ENCODE measurements at places on chromosomes 1 and 21.

GRCh38 chr1:157956732-157957131 is 36.7 kb upstream of the KIRREL1 start:
- DNase-seq: no peak

DNA sequence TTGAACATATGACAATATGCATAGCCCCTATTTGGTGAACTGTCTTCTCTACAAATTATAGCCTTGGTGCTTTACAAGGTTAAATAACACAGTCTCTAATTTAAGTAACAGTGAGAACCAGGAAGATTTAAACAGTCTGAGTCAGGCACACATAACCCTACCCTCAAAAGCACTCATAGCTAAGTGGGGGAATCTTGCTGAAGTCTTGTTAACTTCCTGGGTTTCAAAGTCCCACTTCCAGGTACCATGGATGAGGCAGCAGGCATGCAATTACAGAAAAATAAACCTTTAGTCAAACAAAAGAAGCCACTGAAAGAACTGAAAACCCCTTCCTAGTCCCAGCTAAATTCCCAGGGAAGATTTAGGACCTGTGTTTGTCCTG is 147.6 kb downstream of the PBX1 start:
- no peak for DNase-seq

DNA sequence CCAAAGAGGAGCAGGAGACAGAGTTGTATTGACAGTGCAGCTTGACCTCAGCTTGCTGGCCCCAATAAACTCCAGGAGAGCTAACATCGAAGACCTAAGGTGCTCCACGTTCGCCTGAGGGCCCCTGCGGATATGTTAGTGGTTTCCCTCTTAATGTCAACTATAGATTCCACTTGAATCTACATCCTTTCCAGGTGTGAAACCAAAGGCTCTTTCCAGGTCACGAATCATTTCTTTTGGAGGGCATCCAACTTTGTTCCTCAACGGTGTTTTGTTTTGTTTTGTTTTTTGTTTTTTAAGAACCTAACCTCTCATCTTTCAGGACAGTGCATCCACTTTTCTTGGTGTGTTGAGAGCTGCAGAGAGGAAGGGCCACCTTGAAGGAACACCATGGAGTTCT is 267.6 kb upstream of the SGIP1 start:
- no peak for DNase-seq

DNA sequence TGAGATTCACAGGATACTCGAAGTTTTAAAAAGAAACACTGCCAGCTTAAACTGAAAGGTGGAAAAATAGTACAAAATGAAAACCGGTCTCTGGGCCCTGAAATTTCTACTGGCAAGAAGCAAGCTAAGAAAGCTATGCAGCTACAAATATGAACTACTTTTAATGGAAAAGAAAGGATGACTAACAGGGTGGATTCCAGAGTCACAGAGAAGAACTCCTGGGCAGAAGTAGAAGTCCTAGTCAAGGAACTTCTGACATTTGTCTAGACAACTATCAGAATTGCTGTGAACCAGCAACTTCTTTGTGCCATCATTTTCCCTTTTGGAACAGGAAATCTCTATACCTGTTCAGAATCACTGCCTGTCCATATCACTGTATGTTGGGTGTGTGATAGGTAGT is 38.1 kb downstream of the CD160 start:
- no peak for DNase-seq

- no peak for DNase-seq
Measured at GRCh38 chr1:46760558-46761166, 38.2 kb upstream of the CYP4B1 start.

GRCh38 chr1:215114154-215114933 is 31.8 kb downstream of the KCNK2 start:
- DNase-seq: no peak

- peak; percentile 81 for DNase-seq
Measured at GRCh38 chr1:5744911-5745799, 247.1 kb downstream of the NPHP4 start.

GRCh38 chr1:111556325-111557037 is 53.0 kb upstream of the ADORA3 start:
- no peak for DNase-seq

GRCh38 chr21:38933731-38934130 is 128.0 kb downstream of the ETS2 start:
- no peak for DNase-seq

- no peak for DNase-seq
Measured at GRCh38 chr1:92167151-92167550, 50.6 kb upstream of the C1orf146 start.

GRCh38 chr1:207752456-207752998 is 673 bp downstream of the CD46 start:
- no peak for DNase-seq

GRCh38 chr1:77281491-77282186 is at the start of gene AK5:
Gene AK5 (plus strand): TSS chr1:77282019. CDS start chr1:77282314, 295 bp downstream.
- peak; percentile 51 for DNase-seq

- DNase-seq: no peak
Measured at GRCh38 chr1:78291418-78291817, 199.4 kb upstream of the PTGFR start.

GRCh38 chr1:32501865-32502264 is 37.0 kb downstream of the ZBTB8B start:
- no peak for DNase-seq

DNA sequence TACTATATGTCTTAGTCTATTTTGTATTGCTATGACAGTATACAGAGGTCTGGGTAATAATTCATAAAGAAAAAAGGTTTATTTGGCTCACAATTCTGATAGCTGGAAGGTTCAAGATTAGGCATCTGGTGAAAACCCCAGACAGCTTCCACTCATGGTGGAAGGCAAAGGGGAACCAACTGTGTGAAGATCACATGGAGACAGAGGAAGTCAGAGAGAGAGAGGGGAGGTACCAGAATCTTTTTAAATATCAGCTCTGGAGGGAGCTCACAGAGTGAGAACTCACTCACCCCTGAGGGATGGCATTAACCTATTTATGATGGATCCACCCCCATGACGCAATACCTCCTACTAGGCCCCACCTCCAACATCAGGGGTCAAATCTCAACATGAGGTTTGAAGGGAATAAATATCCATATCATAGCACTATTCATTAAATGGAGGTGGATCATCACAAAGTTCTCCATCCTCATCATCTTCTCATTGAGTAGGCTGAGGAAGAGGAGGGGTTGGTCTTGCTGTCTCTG is 290.5 kb downstream of the DSCAM start:
- no peak for DNase-seq

- no peak for DNase-seq
Measured at GRCh38 chr1:192573499-192573898, 2.1 kb upstream of the RGS1 start.

DNA sequence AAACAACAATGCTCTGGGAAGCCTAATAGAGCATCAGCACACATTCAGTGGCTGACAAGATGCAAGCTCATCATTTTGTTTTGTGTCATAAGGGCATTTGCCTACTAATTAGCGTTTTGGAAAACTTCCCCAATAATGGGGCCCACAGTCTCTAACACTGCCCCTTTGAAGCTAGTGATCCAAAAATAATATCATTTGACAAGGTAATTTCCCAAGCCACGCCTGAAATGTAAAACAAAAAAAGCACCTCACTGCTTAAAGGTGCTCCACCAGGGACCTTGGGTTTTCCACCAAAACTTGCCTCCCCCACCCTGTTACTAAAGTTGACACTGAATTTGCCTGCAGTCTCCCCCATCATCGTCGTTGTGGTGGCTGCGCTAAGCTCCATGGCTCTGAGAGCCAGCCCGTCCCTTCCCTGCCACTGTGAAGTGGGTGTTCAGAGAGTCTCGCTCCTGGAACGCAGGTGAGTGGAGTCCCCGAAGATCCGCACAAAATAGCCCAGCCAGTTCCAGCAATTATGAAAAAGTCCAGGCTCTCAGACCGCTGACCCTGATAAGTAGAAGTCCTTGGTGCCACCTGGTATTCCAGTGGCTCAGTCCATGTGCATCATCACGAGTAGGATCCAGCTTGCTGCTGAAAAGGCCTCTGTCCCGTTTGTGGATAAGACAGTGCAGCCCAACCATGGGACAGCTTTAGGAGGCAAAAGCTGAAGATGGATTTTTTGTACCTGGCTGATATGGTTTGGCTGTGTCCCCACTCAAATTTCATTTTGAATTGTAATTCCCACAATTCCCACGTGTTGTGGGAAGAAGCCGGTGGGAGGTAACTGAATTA is 52.2 kb downstream of the RAB3GAP2 start:
- DNase-seq: no peak

DNA sequence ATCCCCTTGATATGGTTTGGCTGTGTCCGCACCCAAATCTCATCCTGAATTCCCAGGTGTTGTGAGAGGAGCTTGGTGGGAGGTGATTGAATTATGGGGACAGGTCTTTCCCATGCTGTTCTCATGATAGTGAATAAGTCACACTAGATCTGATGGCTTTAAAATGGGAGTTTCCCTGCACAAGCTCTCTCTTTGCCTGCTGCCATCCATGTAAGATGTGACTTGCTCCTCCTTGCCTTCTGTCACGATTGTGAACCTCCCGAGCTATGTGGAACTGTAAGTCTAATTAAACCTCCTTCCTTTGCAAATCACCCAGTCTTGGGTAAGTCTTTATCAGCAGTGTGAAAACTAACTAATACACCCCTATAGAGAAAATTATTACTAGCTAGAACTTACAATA is 959.5 kb upstream of the ADGRL2 start:
- no peak for DNase-seq

GRCh38 chr1:38153778-38154470 is 107.3 kb upstream of the POU3F1 start:
- DNase-seq: no peak

GRCh38 chr1:92306020-92306419 is 7.2 kb downstream of the RPAP2 start:
- DNase-seq: no peak

GRCh38 chr1:162206749-162207635 is 137.5 kb downstream of the NOS1AP start:
- DNase-seq: no peak

- no peak for DNase-seq
Measured at GRCh38 chr1:202593845-202594244, 116.4 kb downstream of the SYT2 start.

GRCh38 chr21:44748621-44749020 is 37.2 kb upstream of the TSPEAR start:
- no peak for DNase-seq

GRCh38 chr21:43361493-43362296 is 65.2 kb downstream of the SIK1 start:
- DNase-seq: no peak

GRCh38 chr1:51648180-51649109 is 31.6 kb downstream of the OSBPL9 start:
- peak; percentile 74 for DNase-seq

DNA sequence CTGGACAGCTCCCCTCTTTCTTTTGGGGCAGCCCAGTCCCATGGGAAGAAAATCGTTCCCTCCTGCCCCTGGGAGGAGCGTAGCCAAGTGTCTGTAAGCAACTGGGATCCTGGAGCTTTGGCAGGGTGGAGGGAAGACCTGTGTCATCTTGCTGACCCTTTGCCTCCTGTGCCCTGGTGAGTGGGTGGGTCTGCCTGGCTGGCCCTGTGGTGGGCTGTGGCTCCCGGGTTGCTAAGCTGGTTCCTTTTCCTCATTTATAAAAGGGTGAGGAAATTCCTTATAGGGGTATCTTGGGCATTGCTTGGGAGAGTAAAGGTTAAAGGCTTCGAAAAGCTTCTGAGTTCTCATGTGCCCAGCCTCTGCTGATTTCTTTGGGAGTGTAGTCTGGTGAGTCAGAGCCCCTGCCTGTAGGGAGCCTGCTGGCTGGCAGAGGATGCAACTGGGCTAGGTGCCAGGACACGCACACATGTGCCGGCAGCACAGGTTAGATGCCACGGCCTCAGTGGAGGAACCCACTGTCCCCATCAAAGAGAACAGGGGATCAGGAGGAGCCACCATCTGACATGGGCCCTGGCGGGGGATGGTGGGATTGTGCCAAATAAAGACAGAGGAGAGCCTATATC is 85.2 kb downstream of the ARHGEF10L start:
- no peak for DNase-seq

DNA sequence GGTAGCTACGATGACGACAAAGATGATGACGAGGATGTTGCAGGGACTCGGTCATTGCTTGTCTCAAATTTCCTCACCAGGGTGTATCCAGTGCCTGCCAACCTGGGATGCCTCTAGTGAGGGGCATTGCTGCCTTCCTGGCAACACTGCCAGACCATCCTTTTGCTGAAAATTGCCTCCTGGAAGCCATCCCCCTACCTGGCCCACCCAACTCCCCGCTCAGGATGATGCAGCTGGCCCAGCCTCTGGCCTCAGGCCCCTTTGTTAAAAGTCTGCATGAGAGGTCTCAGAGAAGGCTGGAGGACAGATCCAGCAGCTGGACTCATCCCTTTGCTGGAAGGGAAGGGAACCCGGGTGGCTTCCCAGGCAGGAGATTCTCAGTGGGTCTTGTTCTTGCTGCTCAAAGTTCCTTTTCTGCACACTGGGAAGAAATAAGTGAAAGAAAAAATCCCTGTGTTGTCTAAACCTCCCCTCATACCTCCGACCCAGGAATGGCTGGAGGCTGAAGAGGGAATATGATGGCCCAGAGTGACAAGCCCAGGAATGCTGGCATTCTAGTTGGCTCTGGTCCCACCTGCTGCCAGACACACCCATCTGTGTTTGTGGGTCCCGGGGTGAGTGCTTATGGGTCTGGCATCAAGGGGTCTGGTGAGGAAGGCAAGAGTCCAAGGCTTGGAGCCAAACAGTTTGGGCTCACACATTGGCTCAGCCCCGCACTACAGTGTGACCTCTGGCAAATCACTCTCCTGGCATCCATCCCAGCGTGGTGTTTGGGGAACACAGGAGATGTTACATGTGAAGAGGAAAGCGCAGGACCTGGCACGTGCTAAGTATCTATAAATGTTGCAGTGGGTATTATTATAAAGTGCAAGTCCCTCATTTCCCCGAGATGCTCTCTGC is 6.7 kb upstream of the FNDC5 start:
- no peak for DNase-seq

DNA sequence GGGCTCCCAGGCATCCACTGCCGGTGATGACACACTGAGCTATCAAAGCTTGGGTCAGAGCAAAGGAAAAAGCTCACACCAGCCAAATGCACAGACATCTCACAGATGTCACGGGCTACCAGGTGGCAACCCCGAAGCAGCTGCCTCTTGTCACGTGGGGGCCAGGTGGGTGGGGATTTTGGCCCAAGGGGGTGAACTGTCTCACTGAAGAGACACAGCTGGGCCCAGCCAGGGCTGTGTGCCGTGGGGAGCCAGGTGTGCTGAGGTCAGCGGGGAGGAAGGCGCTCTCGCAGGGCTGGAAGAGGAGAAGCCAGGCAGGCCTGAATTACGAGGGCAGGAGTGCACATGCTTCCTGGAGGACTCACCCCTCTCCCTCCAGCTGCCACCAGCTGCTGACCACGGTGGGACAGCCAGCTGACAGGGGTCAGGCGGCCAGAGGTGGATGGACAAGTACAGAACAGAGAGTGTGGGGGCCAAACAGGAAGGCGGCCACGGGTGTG is 32.4 kb downstream of the KCNN3 start:
- DNase-seq: no peak

All from A673 (cell line).